ENCODE measurements at places on chromosomes 3 and 15.

GRCh38 chr3:23659274-23659673, 146.5 kb upstream of the UBE2E1 start:
- DNase-seq, result no peak

DNA sequence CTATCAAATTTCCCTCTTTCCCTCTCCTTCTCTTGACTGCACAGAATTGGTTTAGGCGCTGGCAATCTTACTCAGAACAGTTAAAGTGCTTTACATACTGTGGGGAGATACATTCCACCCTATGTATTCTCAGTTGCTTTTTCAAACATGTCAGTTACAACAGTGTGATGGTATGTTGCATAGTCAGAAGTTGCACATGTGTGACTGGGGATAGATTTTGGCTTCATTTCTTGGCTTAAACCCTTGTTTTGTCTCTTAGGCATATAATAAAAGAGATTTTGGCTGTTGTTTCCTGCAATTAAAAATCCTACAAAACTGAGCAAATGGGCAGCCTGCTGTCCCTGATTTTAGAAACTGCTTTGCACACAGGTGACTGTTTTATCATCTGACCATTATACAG, 86.7 kb downstream of the PIK3R4 start:
- no peak for DNase-seq

GRCh38 chr3:55615039-55615693, 128.1 kb upstream of the WNT5A start:
- no peak for DNase-seq

DNA sequence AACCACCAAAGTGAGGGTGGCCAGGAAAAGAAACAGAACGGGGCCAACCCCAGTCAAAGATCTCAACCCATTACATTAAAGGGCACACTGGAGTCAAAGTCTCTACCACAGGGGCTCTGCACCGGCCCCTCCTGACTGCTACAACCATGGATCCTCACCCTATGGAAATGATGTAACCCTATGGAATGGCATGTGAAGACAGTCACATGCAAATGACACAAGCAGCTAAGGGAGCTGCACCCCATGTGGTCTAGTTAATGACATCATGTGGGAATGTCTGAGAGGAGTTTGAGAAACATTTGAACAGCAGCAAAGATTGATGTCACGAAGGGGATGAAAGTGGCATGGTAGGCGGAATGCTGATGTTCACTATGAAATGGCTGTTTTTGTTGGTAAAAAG, 298.2 kb upstream of the SLCO3A1 start:
- DNase-seq, result no peak

DNA sequence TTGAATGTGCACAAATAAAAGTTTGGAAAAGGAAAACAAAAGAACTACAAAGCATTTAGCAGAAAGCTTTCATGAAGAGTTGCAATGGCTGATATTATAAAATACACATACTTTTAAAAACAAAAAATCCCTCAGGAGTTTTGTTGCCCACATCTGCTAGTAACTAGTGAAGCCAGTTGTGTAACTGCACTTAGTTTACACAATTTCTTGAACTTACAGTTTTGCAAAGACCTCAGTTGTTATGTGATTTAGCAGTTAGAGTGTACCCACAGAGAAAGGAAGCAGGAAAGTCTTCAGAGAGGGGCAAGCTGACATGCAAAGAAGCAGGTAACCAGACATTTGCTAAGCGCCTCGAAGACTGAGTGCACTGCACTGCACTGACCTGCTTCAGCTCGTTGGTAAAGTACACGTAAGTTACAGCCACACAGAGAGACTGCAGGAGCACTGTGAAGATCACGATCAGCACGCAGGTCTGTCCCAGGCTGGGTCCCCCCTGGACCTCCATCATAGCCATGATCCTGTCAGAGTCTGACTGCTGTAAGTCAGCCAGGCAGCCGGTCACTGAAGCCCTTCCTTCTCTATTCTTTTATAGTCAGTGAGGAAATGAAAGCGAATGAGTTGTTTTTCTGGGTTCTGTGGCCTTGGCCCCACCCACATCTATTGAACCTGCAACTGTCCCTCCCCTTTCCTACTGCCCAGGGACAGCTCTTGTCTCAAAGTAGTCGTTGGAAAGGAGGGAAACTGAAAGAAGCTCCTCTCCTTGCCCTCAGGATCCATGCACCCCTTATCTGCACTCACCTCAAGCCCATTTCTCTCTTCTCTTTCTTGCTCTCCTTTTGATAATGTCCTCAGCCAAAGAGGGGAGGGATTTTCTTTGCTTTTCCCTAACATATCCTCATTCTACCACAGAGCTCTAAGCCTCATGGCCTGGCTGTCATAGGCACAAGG, at the start of gene TNFSF10:
TSS of gene TNFSF10 (minus strand) at position 560 of the 948 bp plus-strand sequence. CDS start at position 514, 46 bp downstream.
- peak; percentile 50 for DNase-seq

- DNase-seq, result no peak
These were observed 3.1 kb upstream of the RPAP1 start for GRCh38 chr15:41546851-41547786.

DNA sequence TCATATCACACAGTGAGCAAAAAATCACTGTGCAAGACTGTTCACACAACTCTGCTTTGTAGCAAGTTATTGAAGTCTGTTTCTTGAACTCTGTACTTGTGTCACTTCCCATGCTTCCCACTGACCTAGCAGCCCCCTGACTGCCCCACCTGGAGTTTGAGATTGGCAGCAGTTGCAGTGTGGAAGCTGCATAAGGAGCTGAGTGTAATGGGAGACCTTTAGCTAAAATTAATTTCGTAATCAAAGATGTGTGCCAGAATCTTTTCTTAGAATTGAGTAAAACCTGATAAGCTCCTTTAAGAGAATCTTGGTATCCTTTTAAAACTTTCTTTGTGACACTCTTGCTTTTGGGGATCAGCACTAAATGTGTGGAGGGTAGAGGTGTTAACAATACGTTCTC, 42.8 kb downstream of the NKIRAS1 start:
- no peak for DNase-seq

- no peak for DNase-seq
These were observed 1.4 kb upstream of the RAB5A start for GRCh38 chr3:19945534-19945933.

DNA sequence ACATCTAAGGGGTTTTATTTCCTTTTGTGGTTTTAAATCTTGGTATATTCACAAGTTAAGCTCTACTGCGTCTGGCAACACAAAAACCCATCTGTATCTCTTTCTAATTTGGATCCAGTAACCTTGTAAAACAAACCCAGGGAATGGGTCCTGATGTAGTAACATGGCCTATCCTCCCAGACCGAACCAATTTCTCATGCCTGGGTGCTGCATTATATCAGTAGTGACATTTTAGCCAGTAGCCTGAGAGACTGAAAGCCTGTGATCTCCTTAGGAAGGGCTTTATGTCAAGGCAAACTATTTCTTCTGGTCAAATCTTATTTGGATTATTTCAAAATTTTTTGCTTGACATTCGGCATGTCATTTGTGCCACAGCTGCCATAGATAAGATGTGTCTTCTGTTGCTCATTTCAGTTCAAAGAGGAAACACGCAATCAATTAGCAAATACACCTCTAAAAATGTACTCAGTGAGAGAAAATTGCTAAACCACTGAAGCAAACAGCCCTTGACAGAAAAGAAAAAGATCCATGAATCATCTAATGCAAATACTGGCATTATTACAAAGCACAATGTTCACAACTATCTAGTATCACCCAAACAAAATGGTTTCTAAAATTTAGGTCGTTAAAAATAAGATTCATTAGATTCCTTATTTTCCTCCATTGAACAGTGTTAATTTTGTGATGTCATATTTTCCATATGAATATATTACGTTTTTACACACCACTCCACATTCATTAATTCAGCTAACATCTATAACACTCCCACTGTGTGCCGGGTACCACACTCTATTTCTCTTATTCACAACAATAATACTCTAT, 4.0 kb downstream of the NPTN start:
- no peak for DNase-seq

GRCh38 chr3:185422677-185423076, 59.7 kb downstream of the MAP3K13 start:
- DNase-seq, result no peak

- peak; percentile 76 for DNase-seq
These were observed 42.9 kb downstream of the IDH2 start for GRCh38 chr15:90059208-90059985.

- DNase-seq, result no peak
These were observed 79.5 kb upstream of the UMPS start for GRCh38 chr3:124650798-124651197.

DNA sequence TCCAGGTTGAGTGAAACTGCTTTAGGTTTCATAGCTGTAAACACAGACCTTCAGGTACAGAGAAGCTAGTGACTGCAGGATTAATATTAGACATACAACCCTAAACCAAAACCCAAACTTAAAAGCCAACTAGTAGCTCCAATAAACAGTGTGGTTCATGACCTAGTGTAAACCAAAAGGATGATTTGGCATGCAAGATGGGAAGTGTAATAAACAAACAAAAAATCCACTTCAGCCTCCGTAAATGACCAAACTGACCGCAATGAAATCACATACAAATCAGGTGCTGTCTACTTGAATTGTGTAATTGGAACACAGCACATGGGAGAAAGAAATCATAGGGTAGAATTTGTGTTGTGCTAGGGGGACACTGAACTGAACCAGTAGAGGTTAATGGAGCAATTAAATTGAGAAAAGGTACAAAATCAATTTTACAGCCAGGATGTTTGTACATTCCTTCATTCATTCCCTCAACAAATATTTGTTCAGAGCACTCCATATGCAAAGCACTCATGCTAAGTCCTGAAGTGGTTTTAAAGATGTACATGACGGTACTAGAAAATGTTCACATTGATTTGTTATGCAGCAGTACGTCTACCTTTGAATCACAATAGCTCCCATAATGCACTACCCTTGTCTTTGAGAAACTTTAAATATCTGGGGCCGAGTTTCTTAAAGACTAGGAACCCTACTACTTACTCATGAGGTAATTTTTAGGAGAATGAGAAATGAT, 21.4 kb upstream of the CHST2 start:
- no peak for DNase-seq

- no peak for DNase-seq
These were observed 155.2 kb downstream of the FBLN2 start for GRCh38 chr3:13704174-13704573.

GRCh38 chr15:101276501-101277037, 716 bp downstream of the SELENOS start:
- DNase-seq, result no peak

- DNase-seq, result no peak
These were observed 519.3 kb upstream of the ARPP21 start for GRCh38 chr3:35120026-35120425.

GRCh38 chr3:58645726-58646125, 20.8 kb downstream of the FAM3D start:
- no peak for DNase-seq

DNA sequence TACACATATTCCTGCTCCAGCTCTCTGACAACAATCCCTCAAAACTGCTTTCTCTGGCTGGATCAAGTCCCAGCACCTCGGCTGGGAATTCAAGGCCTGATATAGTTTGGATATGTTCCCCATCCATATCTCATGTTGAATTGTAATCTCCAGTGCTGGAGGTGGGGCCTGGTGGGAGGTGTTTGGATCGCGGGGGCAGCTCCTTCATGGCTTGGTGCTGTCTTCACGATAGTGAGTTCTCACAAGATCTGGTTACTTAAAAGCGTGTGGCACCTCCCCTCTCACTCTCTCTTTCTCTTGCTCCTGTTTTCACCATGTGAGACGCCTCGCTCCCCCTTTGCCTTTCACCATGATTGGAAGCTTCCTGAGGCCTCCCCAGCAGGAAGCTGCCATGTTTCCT, 47.4 kb upstream of the SYN2 start:
- DNase-seq, result no peak

DNA sequence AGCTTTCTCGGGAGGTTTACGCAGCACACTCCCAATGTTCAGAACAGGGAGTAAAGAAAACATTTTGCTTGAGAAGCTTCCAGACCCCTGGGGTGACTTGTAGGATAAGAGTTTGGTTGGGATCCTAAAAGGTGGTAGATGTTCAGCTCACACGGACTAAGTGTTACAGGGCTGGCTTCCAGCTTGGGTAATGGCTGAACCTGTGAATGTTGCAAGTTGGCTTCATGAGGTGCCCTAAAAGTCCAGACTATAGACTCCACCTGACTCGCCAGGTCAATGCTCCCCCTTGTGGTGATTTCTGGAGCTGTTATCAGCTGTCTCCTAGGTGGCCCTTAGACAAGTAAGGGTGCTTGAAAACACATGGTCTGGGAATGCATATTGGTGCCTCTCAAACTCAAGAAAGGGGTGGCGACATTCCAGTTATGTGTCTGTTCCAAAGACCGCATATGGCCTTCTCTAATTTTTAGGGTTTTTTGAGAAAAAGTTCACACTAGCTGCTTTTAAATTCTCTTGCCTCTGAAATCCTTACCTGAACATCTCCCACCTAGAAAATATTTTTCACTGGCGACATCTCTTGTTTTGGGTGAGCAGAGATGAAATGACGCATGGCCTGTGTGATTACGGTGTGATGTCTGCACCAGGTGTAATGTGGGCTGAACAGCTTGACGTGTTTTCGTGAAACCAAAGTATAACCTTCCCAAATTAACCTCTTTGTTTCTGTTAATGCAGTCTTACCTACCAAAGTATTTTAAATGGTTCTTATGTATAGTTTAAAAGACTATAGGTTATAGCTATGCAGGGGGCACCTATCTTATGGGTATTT, 175.7 kb upstream of the KBTBD8 start:
- peak; percentile 79 for DNase-seq

GRCh38 chr3:62238431-62238830, 134.9 kb downstream of the FEZF2 start:
- DNase-seq, result no peak

GRCh38 chr15:44435893-44436667, 8.7 kb downstream of the CTDSPL2 start:
- no peak for DNase-seq
